ENCODE measurements at places on chromosomes 5 and 9. TPM values are rescaled to one million over a fixed set of nuclear protein-coding genes. Genes with fewer than 3 reads are reported as not detected.

Gene TMEM252
- 0.30 TPM for total RNA-seq

GRCh38 chr5:38598296-38598993, 42.0 kb upstream of the LIFR start:
- H3K4me3 ChIP-seq: no peak overlapping the region
- DNase-seq: no peak
- H3K27me3 ChIP-seq: no peaks in the 10 kb centered on the region

GRCh38 chr5:120886351-120886860, 422.3 kb downstream of the PRR16 start:
- no peak for DNase-seq
- H3K27ac ChIP-seq: no peak overlapping the region
- H3K27me3 ChIP-seq: no peaks in the 10 kb centered on the region
- no peaks in the 10 kb centered on the region for H3K36me3 ChIP-seq
- H3K4me1 ChIP-seq: no peaks in the 10 kb centered on the region
- H3K4me3 ChIP-seq: no peak overlapping the region

Gene TNFSF8
- total RNA-seq: 3.5 TPM

DNA sequence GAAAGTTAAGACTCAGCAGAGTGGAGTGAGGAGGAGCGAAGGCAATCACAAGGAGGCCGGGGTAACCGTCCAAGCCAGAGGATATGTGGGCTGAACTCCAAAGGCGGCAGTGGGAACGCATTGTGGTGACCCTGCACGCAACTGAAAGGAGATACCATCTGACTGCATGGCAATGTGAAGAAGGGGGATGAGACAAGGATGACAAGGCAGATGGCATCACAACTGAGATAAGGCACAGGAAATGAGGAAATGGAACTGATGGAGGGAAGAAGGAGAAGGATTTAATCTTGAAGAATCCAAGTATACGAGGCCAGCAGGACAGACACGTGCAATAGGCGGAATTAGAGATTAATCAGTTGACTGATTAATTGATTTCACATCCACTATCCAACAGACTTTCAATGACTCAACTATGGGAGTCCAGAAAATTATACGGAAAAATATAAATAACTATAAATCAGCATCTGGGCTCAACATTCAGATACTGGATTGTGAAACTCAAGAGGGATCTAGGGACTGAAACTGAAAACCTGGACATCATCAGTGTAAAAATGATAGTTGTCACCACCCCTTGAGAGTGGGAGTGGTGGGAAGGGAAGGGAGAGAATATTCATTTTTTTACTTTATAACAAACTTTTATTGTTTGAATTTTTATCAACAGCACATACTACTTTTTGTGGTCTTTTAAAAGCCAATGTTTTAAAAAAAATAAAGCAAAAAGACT, 86.1 kb downstream of the ARL15 start:
- peaks cover 1% of the 10 kb centered on the region for H3K4me1 ChIP-seq
- no peaks in the 10 kb centered on the region for H3K36me3 ChIP-seq
- no peak overlapping the region for H3K4me3 ChIP-seq

Gene CDC37L1
- total RNA-seq: 14.3 TPM

DNA sequence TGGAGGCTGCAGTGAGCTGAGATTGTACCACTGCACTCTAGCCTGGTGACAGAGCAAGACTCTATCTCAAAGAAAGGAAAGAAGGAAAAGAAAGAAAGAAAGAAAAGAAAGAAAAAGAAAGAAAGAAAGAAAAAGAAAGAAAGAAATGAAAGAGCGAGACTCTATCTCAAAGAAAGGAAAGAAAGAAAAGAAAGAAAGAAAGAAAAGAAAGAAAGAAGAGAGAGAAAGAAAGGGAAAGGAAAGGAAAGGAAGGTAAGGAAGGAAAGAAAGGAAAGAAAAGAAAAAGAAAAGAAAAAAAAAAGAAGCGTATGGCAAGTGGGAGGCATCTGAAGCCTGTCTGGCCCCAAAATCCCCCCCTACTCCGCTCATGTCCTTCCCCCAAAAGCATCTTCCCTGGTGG, 182.3 kb upstream of the MSX2 start:
- H3K27me3 ChIP-seq: no peaks in the 10 kb centered on the region
- no peaks in the 10 kb centered on the region for H3K36me3 ChIP-seq
- H3K27ac ChIP-seq: no peak overlapping the region
- H3K4me3 ChIP-seq: no peak overlapping the region

Data from lower lobe of right lung (tissue), 2 donors.